AML-193 (cell line): ENCODE measurements at places on chromosomes 7 and 10.

DNA sequence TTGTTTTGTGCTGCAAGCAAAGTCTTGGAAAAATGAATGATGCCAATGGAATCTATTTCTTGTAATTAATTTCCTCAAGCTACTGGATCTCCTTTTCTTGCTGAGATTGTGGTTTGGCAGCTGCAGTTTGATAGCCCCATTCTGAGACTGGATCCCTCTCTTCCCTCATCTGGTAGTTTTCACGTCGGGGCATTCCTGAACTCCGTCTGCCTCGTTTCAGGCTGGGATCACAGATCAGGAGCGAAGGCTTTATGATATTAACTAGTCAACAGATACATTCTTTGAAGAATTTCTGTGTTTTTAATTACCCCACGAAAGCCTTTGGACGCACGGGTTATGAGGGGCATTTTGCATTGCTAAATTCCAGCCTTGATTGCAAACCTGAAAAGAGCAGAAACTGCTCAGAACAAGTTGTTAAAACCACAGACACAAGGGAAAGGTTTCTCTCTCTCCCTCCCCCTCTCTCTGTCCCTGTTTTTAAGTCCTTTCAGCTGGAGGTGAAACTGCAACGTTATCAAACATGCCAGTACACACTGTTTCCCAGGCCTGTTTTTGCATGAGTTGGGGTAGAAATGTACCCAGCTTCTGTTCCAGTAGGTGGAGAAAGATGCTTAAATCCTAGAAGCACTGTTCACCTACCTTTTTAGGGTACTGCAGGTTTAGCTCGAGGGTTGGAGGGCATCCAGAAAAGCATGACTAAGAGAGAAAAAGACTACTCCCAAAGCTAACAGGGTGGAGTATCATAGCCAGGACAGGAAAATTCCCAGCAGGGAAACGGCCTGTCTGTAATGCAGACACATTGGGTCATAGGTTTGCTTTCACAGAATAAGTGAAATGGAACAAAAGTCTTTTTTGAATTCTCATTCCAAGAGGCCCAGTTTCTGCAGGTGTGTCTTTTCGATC lies 124.3 kb downstream of the CUX1 start:
- DNase-seq = no peak

DNA sequence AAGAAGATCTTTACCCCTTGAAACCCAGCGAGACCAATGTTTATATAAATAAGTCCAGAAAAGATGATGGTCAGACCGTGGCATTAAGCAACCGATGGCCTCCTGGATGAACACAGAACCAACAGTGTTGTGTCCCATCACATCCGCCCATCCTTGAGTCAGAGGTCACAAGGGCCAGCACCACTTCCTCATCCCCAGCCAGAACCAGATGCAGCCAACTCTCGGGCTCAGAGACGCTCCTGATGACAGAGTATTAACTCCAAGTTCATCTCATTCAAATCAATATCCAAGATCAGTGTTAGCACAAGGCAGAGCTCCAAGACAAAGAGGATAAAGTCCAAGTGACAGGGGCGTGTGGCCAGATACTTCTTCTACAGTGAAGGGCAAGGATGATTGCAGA lies 63.5 kb downstream of the FAM53B start:
- no peak for DNase-seq

DNA sequence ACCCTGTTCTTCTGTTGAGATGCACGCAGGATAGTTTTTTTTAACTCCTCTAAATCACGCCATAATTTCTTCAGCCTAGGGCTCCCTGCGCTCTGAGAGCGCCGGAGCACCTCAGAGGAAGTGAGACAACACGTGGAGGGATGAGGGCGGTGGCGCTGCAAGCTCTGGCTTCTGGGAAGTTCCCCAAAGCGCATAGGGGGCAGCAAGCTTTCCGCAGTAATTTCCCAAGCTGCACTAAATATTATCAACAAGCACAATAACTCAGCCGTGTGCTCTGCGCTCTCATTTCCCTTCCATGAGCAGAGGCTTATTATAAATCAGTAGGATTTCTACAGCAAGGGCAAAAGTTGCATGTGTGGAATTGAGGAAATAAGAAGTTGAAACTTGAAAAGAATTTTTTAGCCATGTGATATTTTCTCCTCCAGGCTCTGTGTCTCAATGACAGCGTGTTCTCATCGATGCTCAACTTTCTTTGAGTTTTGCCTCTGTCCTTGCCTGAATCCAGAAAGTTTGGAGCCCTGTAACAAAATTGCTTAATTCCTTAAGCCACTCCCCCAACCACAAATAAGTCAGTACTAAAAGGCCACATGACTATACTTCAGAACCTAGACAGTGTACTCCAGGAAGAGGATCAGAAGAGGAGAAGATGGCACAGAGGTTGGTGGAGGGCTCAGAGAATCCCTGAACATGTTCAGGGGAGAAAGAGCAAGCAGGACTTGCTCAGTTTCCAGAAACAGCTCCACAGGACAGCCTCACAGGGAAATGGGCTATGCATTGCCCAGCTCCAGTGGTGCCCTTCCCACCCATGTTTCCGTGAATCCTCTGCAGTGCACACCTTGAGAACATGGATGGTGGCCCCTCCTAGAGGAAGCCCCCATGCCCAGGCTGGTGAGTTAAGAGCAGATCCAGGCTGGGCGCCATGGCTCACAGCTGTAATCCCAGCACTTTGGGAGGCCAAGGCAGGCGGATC lies 221.5 kb upstream of the GHITM start:
- no peak for DNase-seq

DNA sequence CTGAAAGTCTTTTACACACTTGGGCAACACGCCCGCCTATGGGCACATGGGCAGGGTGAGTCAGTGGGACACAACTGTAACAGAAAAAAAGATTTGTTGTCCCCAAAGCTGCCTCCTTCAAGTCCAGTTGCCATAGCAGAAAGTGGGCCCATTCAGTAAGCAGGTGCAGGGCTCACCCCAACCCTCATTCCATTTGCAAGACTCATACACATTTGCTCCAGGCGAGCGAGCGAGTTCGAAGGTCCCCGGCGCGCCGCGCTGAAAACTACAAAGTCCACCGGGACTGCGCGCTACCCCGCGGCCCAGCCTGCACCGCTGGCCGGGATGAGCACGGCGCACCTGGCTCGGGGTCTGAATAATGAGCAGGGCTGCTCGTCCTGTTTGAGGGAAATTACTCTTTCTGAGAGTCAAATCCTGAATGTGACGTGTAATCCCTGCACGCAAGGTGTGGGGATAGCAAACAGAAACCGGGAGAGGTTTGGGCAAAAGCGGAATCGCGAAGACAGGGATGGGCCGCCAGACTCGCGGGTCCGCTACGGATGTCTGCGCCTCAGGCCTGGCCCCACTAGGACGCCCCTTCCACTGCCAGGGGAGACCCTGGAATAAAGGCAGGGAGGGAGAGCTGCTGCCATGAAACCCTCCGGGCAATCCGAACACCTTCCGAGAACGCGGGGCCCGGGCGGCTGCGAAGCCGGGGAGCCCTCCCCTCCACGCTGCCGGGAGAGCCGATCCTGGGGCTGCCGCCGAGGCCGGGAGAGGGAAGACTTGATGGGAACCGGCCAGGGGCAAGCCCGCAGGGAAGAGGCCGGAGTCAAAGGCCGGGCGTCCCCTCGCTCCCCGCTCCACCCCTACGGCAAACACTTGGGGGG lies 982 bp downstream of the COBL start:
- DNase-seq = no peak

- no peak for DNase-seq
These were observed 106.8 kb downstream of the APBB1IP start for GRCh38 chr10:26544932-26545331.
